ENCODE measurements at places on chromosomes 11 and 22.

- no peak for DNase-seq
Observed at GRCh38 chr11:8100605-8101004, 19.6 kb downstream of the TUB start.

DNA sequence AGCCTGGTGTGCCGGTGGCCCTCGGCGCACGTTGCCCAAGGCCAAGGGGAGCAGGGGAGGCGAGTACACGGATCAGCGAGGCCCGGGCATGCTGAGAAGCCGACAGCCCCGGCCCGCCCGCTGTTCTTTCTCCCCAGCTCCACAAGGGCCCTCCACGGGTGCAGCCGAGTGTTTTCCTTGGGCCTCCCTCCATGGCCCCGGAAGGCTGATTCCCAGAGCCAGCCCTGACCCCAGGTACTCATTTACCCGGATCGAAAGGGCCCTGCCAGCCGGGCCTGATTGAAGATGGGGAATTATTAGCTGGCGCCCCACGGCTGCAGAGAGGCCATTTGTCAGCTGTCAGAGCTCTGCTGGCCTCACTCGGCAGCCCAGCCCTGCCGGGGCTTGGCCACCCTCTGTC is 53.1 kb downstream of the WNT7B start:
- DNase-seq, result no peak

- no peak for DNase-seq
Observed at GRCh38 chr11:58629857-58630256, 7.4 kb downstream of the CNTF start.

GRCh38 chr11:110766316-110766715 is 54.1 kb upstream of the ARHGAP20 start:
- DNase-seq, result no peak

DNA sequence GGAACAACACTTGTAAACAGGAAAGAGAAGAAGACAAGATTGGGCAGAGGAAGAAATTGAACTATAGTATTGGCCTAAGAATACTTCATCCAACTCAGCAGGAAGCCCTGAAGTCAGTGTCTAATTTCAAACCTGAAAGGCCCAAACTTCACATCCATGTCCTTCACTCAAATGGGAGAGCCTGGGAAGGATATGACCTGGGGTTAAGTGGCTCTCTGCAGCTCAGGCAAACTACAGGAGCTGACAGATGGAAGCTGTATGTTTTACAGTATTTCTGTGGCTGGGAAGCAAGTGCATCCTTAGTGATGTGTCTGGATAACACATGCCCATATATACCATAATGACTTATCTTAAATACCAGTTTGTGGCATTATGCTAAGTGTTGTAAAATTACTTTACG is 196.2 kb downstream of the SOX6 start:
- DNase-seq, result no peak

DNA sequence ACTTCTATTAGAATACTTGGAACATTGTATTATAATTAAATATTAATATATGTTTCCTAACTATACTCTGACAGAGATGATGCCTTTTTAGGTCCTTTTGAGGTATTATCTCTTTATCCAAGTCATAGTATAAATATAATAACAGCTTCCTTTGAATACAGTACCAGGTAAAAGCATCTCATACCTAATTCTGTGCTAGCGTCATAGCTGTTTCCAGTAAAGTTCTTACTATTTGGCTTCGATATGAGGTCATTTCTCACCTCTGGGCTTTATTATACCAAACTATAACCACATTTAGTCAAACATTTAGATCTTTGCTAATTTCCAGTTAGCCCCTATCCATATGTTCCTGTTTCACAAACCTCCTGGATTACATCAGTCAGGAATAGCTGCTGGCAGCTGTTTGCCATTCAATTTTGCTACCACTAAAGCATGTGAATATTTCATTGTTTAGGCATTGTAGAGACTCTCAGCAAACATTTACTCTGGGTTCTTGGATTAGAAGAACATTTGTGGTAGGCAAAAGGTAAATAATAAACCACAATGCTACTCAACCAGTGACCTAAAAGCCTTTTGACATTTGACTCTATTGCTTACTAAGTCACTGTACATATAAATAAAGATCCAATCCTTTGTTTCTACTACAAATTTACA is 255.1 kb downstream of the TTC28 start:
- peak; percentile 68 for DNase-seq

DNA sequence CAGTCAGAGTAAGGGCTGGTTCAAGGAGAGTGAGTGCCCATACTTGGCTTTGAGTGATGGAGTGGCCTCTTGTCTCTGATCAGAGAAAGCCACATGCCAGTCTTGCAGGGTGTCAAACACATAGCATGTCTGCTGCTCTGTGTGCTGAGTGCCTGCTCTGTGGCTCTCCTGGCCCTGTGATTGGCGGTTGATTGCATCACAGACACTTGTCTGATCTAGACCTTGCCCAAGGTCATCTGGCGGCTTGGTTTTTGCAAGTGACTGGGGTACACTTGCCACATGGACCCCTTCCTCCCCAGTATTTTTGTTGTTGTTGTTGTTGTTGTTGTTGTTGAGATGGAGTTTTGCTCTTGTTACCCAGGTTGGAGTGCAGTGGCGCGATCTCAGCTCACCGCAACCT is 10.3 kb downstream of the OSBP2 start:
- DNase-seq, result no peak

GRCh38 chr22:31235081-31235480 is 23.0 kb downstream of the LIMK2 start:
- no peak for DNase-seq

DNA sequence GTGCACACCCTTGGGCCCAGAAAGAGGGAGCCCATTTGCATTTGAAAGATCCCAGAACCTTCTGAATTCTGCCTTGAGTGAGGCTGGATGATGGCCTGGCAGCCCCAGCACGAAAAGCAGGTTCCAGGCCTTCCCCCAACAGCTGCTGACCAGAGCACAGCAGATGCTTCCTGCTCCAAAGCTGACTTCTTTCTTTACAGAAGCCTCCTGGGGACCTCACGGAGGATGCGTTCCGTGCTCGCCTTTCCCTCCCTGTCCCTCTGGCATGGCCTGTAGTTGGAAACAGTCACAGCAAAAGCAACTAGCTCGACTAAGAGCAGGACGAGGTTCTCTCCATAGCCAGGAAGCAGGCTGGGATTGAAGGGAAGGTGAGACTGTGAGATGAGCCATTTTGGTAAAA is 107.7 kb upstream of the B3GAT1 start:
- no peak for DNase-seq

DNA sequence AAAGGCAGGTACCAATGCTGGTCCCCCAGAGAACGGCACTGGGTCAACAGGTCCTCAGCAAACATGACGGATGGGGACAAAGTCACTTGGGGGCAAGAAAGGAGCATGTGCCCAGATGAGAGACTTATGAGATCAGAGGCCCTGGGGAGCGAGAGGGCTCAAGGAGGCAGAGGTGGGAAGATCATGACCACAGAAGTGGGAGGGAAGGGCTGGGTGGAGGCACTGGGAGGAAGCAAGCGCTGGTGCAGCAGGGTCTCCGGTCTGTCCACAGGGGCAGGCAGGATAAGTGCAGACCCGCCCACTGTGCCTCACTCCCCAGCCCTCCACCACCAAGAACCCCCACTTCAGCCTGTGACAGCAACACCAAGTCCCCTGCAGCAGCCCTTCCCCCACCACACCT is 10.9 kb downstream of the ELFN2 start:
- DNase-seq, result no peak

GRCh38 chr11:60310407-60310998 is 16.6 kb upstream of the MS4A6E start:
- DNase-seq, result no peak

DNA sequence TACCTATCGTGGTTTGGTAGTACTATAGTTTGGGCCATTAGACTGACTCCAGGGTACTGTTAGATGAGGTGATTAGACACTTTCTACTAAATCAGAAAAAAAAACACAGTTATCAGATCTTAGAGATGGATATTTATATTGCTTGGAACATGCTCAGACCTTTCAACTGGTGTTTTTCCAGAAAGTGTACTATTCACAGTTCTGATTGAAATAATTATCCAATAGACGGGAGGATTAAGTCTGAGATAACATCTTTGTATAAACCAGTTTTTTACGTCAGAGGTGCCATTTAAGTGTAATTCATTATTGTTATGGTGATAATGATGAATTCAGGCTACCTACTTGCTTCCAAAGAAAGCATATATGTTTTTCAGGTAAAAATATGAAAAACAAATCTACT is 22.5 kb downstream of the CCDC15 start:
- no peak for DNase-seq

- DNase-seq, result no peak
Observed at GRCh38 chr11:57197762-57198161, 16.0 kb downstream of the LRRC55 start.
